ENCODE measurements at places on chromosomes 5 and 9. TPM values are rescaled to one million over a fixed set of nuclear protein-coding genes. Genes with fewer than 3 reads are reported as not detected.

The CDH12 gene
- total RNA-seq = not detected

The ARHGEF39 gene
- total RNA-seq = 18.0 TPM

The CAVIN4 gene
- total RNA-seq = 0.38 TPM

The KLHL9 gene
- total RNA-seq = 20.5 TPM

The SOX30 gene
- total RNA-seq = not detected

The JAKMIP2 gene
- not detected for total RNA-seq

The EHMT1 gene
- total RNA-seq = 50.4 TPM

The CDX1 gene
- not detected for total RNA-seq

The AQP7 gene
- total RNA-seq = 0.95 TPM

The TSLP gene
- total RNA-seq = not detected

The PRDM9 gene
- not detected for total RNA-seq

The ARHGEF37 gene
- total RNA-seq = 1.5 TPM

The EIF4E1B gene
- not detected for total RNA-seq

The ACTBL2 gene
- total RNA-seq = not detected

The ADRA1B gene
- total RNA-seq = 19.1 TPM

The FOXD4L6 gene
- not detected for total RNA-seq

The INPP5E gene
- 22.4 TPM for total RNA-seq

The C9orf153 gene
- total RNA-seq = 0.14 TPM

The DIPK1B gene
- 9.4 TPM for total RNA-seq

The MLANA gene
- total RNA-seq = not detected

The REEP2 gene
- total RNA-seq = 7.2 TPM

The TESK1 gene
- total RNA-seq = 32.2 TPM

The FAT2 gene
- not detected for total RNA-seq

The C5orf58 gene
- not detected for total RNA-seq

The DPP7 gene
- 52.8 TPM for total RNA-seq

The TLX3 gene
- total RNA-seq = not detected

The LRSAM1 gene
- total RNA-seq = 10.2 TPM

The RPP25L gene
- total RNA-seq = 28.5 TPM

The PCDHGB3 gene
- total RNA-seq = 0.12 TPM

The SLC45A2 gene
- total RNA-seq = not detected

The FOXD4L4 gene
- total RNA-seq = 0.13 TPM

The DDX31 gene
- 24.7 TPM for total RNA-seq

The SHC3 gene
- 0.39 TPM for total RNA-seq

The NOP16 gene
- total RNA-seq = 109 TPM

The FBP1 gene
- total RNA-seq = 0.13 TPM

The CYLC2 gene
- total RNA-seq = not detected

The IL7R gene
- total RNA-seq = 0.38 TPM

The EXOSC3 gene
- 70.3 TPM for total RNA-seq

The OR1J2 gene
- total RNA-seq = not detected

The F12 gene
- 23.9 TPM for total RNA-seq

The ROR2 gene
- 1.7 TPM for total RNA-seq

The FAM163B gene
- not detected for total RNA-seq

The PLPP7 gene
- total RNA-seq = not detected

The VCAN gene
- total RNA-seq = 10.5 TPM

The NEUROG1 gene
- not detected for total RNA-seq

The DRD1 gene
- total RNA-seq = 0.24 TPM

The PPP3R2 gene
- total RNA-seq = not detected

The SPATA31A3 gene
- not detected for total RNA-seq

The FAF2 gene
- total RNA-seq = 53.4 TPM

The ANKRD33B gene
- total RNA-seq = 12.8 TPM

The PAPPA gene
- 46.1 TPM for total RNA-seq

The CTNND2 gene
- not detected for total RNA-seq

The LCN2 gene
- total RNA-seq = 3.9 TPM
